NCI-H2081 treated with DMSO at 0.1 percent for 48 hours (cell line): ENCODE measurements at places on chromosomes 2 and 18.

DNA sequence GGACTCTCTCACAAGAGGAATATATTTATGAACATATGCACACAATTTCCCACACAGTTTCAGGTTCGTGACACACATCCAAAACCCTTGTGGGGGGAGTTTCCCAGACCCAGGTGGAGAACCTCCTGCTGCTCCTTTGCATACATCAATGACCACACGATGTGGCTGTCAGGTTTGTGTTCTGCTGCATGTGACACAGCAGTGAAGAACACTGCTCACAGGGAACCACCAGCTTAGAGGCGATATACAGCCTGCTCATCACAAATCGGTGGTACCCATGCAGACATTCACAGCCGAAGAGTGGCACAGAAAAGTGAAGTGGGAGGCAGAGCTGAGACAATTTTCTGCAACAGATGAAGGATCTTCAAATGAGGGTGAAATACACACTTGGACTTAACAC is 175.6 kb upstream of the ZFP36L2 start:
- DNase-seq = no peak

DNA sequence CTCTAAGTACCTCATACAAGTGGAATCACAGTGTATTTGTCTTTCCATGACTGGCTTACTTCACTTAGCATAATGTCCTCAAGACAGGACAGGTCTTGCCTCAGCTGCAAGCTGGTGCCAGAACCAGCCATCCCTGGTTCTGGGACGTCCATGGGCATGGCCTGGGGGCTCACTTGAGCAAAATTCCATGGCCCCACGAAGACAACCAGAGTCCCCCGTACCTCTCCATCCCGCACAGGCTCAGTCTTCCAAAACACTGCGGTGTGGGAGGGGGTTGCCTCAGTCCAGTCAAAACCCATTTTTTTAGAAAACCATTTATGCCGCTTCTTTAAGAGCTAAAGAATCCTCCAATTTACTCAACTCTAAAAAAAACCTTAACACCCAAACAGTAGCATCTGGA is 21.7 kb upstream of the CABLES1 start:
- DNase-seq = no peak

- DNase-seq = no peak
Observed at GRCh38 chr2:37560863-37561614, 110.4 kb downstream of the CDC42EP3 start.

GRCh38 chr2:146235158-146235557 is 1609.7 kb upstream of the ACVR2A start:
- no peak for DNase-seq

- no peak for DNase-seq
Observed at GRCh38 chr2:222380456-222380855, 43.9 kb upstream of the SGPP2 start.

DNA sequence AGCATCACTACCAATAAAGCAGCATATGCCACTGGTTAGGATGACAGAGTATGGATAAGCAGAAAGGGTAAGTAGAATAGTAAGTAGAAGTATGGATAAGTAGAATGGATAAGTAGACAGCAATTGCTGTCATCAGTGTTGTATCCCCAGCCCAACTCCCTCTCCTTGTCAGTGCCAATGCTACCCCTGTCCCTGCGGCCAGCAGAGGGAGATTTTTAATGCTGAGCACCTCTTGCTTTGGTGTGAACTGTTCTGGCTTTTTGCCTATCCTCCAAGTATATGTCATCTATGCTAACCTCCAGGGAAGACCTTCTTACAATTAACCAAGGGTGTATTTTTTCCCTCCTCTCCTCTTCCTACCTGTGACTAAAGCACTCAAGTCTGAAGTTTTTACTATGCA is 136.7 kb upstream of the SPHKAP start:
- DNase-seq = no peak

GRCh38 chr2:108943751-108944150 is 45.3 kb downstream of the EDAR start:
- no peak for DNase-seq
